ENCODE measurements at places on chromosomes 6 and 20. TPM values are rescaled to one million over a fixed set of nuclear protein-coding genes. Genes with fewer than 3 reads are reported as not detected.

ZC2HC1B gene
- not detected for total RNA-seq

GRCh38 chr20:6590891-6591637 lies 176.4 kb upstream of the BMP2 start:
- no peak overlapping the region for H3K27ac ChIP-seq
- H3K27me3 ChIP-seq = no peaks in the 10 kb centered on the region
- H3K36me3 ChIP-seq = no peaks in the 10 kb centered on the region
- no peaks in the 10 kb centered on the region for H3K4me1 ChIP-seq

GRCh38 chr6:130797061-130797460 lies 30.1 kb upstream of the SMLR1 start:
- H3K4me1 ChIP-seq = no peaks in the 10 kb centered on the region
- no peak overlapping the region for H3K4me3 ChIP-seq
- H3K27me3 ChIP-seq = no peaks in the 10 kb centered on the region
- H3K36me3 ChIP-seq = no peaks in the 10 kb centered on the region
- no peak for DNase-seq

GRCh38 chr6:14573267-14573666 lies 455.7 kb downstream of the CD83 start:
- no peak for DNase-seq
- no peak overlapping the region for H3K4me3 ChIP-seq
- H3K27me3 ChIP-seq = no peaks in the 10 kb centered on the region
- no peaks in the 10 kb centered on the region for H3K4me1 ChIP-seq
- no peak overlapping the region for H3K27ac ChIP-seq

DNA sequence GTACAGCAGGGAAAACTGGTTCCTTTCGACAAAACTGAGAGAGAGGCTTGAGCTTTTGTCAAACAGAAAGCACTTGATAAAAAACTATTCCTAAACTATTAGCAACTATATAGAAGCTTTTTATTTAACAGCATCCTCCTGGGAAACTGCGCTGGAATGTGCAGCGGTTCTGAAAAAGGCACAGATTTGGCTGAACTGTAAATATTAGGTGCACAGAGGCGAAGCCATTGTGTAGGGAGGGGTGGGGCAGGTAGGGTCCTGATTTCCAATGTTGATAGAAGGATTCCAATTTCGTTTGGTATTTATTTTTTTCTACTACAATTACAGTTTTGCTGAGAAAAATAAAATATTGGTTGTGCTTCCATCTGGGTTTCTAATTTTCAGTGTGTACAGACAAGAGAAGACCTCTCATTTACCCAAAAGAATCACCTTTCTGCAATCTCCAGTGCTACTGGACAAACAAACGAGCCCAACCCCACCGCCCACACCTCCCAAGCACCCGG lies 698 bp upstream of the SH3BGRL2 start:
- H3K4me3 ChIP-seq = peak overlapping the region; percentile 56
- H3K36me3 ChIP-seq = no peaks in the 10 kb centered on the region
- H3K27me3 ChIP-seq = peaks cover 31% of the 10 kb centered on the region
- H3K27ac ChIP-seq = no peak overlapping the region

DNA sequence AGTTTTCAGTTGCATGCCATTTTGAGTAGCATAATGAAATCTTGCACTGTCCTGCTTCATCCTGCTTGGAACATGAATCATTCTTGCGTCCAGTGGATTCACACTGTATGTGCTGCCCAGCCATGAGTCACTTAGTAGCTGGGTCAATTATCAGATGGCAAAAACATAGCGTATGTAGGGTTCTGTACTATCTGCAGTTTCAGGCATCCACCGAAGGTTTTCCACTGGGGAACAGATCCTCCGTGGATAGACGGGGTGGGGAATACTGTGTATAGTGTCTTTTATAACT lies 61.4 kb downstream of the IL22RA2 start:
- H3K27ac ChIP-seq = no peak overlapping the region
- no peak for DNase-seq
- H3K36me3 ChIP-seq = no peaks in the 10 kb centered on the region
- H3K4me1 ChIP-seq = no peaks in the 10 kb centered on the region
- H3K27me3 ChIP-seq = no peaks in the 10 kb centered on the region

DNA sequence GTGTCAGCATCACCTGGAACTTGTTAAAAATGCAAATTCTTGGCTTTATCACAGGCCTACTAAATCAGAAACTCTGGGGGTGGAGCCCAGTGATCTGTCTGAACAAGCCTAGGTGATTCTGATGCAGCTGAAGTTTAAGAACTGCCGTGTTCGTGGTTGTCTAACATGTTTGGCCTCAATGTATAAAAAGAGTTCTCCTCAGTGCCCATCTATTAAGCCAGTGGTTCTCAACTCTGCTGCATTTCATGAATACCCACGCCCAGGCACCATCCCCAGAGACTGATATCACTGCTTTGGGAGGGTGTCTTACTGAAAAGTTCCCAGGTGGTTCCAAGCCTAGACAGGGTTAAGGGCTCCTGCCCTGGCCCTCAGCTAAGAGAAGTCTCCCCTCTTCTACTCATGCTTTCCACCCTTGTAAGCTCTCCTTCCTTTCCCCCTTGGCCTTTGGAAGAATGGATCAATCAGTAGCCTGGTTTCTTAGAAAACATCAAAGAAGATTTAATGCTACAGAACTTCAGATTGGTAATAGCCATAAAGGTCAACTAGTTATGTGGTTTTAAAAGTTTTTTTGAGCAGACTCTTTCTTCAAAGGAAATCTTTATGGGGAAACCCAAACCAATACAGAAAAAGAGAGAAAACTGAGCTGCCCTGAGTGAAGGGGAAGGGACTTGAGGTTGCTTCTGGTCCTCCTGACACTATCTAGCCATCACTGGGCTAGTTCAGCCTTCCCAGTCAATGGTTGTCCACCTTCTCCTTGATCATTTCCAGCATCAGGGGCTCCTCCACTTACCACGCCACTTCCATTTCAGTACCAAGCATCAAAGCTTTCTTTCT lies 38.9 kb upstream of the TNFAIP3 start:
- DNase-seq = no peak
- no peak overlapping the region for H3K4me3 ChIP-seq
- no peaks in the 10 kb centered on the region for H3K36me3 ChIP-seq
- no peak overlapping the region for H3K27ac ChIP-seq

- no peaks in the 10 kb centered on the region for H3K27me3 ChIP-seq
- no peaks in the 10 kb centered on the region for H3K4me1 ChIP-seq
- no peaks in the 10 kb centered on the region for H3K36me3 ChIP-seq
- H3K4me3 ChIP-seq = no peak overlapping the region
- DNase-seq = no peak
Observed at GRCh38 chr6:19370831-19371230, 466.3 kb upstream of the ID4 start.

IDH3B gene
- total RNA-seq = 64.8 TPM

- H3K36me3 ChIP-seq = peaks cover 54% of the 10 kb centered on the region
- peaks cover 17% of the 10 kb centered on the region for H3K4me1 ChIP-seq
- no peaks in the 10 kb centered on the region for H3K27me3 ChIP-seq
- peak overlapping the region; percentile 87 for H3K27ac ChIP-seq
Observed at GRCh38 chr20:62651285-62652021, 9.2 kb downstream of the SLCO4A1 start.

ABT1 gene
- 9.8 TPM for total RNA-seq

DNA sequence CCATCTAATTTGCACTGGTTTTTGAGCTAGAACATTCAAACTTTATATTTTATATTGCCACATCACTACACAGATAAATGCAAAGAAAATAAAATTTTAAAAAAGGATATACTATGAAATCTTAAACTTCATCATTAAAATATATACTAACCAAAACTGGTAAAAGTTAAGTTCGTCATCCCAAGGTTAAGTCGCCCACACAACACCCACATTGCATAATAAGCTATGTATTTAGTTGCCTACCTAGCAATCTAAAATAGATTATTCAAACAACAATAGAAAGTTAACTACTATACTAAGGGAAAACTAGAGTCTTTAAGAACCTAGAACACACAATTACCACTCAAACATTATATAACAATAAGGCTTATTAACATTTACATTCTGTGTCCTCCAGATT lies 24.5 kb downstream of the PDE10A start:
- no peaks in the 10 kb centered on the region for H3K27me3 ChIP-seq
- no peaks in the 10 kb centered on the region for H3K36me3 ChIP-seq
- no peak overlapping the region for H3K4me3 ChIP-seq

DNA sequence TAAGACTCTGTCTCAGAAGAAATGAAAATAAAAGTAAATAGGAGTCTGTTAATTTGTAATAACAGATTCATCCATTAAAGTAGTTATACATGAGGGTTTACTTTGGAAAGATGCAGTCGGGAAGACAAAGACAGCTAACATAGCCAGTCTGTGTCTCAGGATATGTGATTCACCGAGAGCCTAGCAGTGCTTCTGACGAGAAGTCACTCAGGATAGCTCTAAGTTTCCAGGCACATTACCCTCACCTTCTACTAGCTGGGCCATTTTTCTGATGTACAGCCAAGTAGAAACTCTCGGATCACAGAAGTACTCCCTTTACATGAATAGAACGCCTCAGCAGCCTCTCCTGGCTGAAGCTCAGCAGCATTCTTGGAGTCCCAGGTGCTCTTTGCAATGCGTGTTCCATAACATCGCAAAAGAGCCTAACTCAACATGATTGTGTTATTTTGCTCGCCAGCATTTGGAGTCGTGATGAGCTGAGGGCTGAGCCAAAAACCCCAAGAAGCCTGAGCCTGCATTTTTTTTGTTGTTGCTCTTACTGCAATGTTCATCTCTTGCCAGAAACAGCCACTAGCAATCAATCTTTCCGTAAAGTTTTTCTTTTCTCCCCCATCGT lies 22.4 kb upstream of the TASP1 start:
- no peaks in the 10 kb centered on the region for H3K4me1 ChIP-seq
- H3K4me3 ChIP-seq = no peak overlapping the region
- no peaks in the 10 kb centered on the region for H3K27me3 ChIP-seq
- H3K27ac ChIP-seq = peak overlapping the region; percentile 72

- DNase-seq = no peak
- no peak overlapping the region for H3K27ac ChIP-seq
- H3K4me3 ChIP-seq = no peak overlapping the region
- no peaks in the 10 kb centered on the region for H3K27me3 ChIP-seq
- H3K36me3 ChIP-seq = no peaks in the 10 kb centered on the region
Observed at GRCh38 chr6:25519856-25520255, 132.2 kb upstream of the SCGN start.

DNA sequence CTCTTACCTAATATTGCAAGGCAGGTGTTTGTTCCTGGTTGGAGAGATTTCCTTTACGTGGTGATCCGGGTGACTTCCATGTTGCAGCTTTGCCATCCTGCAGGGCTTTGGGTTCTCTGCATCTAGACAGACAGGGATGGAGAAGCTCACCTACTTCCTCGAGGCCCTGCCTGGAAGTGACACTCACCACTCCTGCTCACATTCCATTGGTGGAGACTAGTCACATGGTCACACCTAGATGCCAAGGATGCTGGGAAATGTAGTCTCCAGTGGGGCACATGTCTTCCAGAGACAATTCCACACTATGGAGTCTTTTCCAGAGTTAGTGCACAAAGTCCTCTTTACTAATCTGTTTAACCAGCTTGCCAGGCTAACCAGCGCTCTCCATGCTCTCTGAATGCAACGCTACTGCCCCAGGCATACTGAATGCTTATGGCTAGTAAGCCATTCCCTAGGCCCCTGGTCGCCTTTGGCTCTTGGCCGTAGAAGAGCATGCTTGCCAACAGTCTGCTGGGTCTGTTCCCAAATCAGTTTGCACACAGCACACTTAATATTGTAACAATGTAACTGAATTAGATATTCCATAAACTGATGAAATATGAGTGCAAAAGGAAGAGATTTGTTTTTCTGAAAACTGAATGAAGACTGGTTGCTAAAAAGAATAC lies 6.7 kb upstream of the KCNK15 start:
- no peaks in the 10 kb centered on the region for H3K4me1 ChIP-seq
- H3K36me3 ChIP-seq = no peaks in the 10 kb centered on the region
- H3K27ac ChIP-seq = no peak overlapping the region
- no peaks in the 10 kb centered on the region for H3K27me3 ChIP-seq

DNA sequence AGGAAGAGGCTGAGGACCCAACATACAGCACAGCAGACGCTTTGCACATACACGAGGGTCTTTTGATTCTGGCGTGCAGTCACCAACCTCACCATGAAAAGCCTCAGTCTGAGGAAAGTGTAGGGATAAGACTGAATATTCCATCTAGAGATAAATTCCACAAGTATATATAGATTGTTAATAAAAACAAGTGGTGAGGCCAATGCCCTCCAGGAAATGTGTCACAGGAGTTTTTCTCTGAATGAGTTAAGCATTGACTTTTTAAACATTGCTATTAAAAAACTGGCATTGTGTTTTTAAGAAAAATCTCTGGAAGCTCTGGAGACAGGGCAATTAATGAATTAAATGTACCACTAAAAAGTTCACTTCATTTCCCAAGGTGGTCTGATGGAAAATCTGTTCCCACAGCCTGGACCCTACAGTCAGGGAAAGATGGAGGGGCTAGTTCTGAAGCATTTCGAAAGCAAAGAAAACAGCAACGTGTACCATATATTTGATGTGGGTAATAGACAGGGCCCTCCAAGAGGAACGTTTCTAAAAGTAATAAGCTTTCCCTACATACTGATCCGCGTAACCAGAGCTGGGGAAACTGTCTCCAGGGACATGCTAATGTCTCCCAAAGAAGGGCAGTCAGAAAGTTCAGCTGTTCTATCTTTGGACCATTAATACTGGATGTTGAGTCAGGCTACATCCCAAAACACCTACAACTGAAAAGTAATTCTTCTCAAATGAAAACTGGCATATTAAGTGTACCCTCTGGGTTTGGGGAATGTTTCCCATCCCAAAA lies 301.1 kb downstream of the FOXC1 start:
- no peaks in the 10 kb centered on the region for H3K36me3 ChIP-seq
- H3K4me3 ChIP-seq = no peak overlapping the region
- H3K4me1 ChIP-seq = no peaks in the 10 kb centered on the region
- no peak for DNase-seq
- H3K27me3 ChIP-seq = no peaks in the 10 kb centered on the region

HAO1 gene
- total RNA-seq = not detected

GRCh38 chr6:87897013-87897412 lies 150.6 kb upstream of the SPACA1 start:
- H3K4me3 ChIP-seq = no peak overlapping the region
- no peaks in the 10 kb centered on the region for H3K4me1 ChIP-seq
- no peak overlapping the region for H3K27ac ChIP-seq
- no peaks in the 10 kb centered on the region for H3K27me3 ChIP-seq
- H3K36me3 ChIP-seq = no peaks in the 10 kb centered on the region

DNA sequence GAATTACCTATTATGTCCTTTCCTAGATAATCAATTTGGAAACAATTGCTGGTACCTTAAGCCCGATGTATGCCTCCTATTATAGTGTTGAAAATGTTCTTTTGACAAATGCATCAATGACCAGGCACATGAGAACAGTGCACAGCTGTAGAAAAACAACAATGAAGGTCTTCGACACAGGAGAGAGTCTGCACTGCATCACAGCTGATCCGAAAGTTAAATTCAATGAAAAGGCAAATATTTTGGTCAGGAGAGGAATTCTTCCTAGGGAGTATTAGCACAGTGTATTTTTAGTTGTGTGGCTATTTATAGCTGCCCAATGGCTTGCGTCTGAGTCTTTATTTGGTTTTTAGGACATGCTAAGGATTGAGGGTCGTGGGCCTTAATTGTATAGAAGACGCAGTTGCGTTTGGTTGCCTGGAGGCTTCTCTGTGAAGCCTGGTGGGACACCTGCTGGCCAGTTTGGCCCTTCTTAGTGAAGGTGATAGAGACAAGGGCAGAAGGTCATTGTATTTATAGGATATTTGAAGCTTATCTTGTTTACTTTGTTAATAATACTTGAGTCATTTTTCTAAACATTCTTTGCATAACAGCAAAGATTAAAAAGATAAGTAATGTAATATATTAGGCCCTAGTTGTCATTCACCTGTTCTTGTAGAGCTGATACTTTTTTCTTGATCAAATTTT lies 72.3 kb downstream of the CDYL start:
- no peaks in the 10 kb centered on the region for H3K36me3 ChIP-seq
- H3K4me1 ChIP-seq = peaks cover 6% of the 10 kb centered on the region
- H3K27me3 ChIP-seq = no peaks in the 10 kb centered on the region
- DNase-seq = no peak

- no peak overlapping the region for H3K27ac ChIP-seq
- H3K36me3 ChIP-seq = peaks cover 54% of the 10 kb centered on the region
- no peaks in the 10 kb centered on the region for H3K4me1 ChIP-seq
- H3K4me3 ChIP-seq = no peak overlapping the region
Observed at GRCh38 chr6:158762787-158763433, 56.3 kb downstream of the EZR start.

Data from left lung (tissue), 14 donors.